ENCODE measurements at places on chromosomes 12 and 14.

DNA sequence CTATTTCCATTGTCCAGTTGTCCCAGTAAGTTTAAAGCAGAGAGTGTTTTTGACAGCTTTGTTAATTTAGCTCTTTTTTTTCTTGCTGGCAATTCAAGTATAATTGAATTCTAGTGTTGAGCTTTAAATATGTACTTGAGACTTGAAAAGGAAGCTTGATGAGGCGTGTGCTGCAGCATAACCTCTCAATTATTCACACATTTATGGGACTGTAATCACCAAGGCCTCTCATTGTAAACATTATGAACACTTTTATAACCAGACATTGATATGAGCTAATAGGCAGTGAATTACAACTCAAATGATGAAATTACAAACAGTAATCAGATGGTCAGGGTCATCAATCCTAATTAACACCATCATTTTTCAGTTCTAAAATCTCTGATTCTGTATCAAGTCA, 378.0 kb upstream of the DDHD1 start:
- DNase-seq = no peak

DNA sequence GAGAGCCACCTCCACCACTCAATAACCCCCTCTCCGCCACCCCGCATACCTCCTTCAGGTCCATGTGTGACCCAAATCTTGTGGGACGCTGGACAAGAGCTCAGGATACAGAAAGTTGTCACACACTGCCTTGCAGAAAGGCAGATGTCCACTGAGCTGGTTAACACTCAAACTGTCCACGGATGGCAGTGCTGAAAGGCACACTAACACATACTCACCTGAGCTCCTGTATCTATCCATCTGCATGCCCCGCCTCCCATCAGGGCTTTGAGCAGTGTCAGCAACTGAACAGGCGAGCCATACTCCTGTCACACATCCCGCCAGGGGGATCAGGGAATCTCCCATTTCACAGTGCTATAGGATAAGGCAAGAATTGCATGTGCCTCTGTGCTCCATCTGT, 642.0 kb downstream of the GALC start:
- DNase-seq = no peak

GRCh38 chr12:91239481-91239880, 56.9 kb upstream of the DCN start:
- DNase-seq = no peak

- no peak for DNase-seq
Observed at GRCh38 chr12:46788072-46788887, 37.5 kb downstream of the SLC38A4 start.

DNA sequence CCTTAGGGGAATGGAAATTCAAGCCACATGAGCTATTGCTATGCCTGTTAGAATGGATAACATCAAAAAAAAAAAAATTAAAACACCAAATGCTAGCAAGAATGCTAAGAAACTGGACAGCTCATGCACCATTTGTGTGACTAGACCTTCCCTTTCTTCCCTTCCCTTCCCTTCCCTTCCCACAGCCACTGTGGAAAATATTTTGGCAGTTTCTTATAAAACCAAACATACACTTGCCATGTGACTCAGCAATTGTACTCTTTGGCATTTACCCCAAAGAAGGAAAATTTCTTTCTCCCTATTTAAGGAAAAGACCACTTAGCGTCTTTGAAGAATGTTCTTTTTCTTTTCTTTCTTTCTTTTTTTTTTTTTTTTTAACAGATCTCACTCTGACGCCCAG, 49.1 kb upstream of the FKBP4 start:
- DNase-seq = no peak

DNA sequence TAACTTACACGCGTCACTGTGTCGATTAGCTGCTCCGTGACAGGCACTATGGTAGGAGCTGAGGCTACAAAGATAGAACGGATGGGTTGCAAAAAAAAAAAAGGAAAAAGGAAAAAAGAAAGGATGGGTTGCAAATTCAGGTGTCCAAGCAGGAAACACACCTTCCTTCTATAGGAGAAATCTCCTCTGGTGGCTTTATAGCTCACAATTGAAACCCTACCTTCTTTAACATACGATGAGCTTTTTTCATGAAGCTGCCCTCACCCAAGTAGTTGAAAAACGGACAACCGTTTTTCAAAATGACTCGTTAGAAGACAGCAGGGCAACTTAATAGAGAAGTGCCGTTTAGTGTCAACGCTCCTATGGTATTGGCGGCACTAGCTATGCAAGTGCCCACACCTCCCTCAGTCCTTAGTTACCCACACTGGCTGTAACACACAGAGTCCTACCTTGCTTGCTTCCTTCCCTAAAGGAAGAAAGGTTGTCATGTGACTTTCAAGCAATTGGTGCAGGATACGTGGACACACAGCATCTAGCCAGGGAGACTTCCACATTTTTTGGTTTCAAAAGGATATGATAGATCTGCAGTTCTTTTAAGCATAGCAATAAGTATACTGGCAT, 682 bp upstream of the TRIP11 start:
- no peak for DNase-seq

DNA sequence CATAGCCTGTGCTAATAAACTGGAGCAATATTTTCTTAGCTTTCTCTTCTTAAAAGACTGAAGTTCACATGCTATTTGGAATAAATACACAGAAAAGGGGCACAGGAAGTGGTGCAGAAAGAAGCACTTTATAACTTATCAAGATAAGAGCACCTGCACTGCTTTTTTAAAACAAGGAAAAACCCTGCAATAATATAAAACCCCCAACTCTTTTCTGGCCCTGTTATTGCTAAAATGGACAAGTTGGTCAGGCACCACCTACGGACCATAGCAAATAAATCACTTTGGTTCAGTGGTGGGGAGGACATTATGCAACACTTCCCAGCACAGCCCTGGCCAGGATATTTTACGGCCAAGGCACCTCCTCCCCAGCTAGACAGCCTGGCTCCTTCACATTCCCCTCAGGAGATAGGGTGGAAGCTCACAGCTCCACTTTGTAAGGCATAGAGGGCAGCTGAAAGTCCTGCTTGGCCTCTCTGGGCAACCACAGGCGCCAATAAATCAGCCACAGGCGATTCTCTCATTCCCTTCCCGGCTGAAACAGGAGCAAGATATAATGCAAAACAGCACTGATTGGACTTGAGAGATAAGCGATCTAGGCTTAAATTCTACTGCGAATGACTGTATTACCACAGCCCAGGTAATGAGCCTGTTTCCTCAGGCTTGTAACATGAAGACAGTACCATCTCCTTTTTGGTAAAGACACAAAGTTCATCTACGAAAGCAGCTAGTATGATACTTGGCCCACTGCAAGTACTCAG, 2.0 kb downstream of the ZBTB25 start:
- DNase-seq = no peak

- no peak for DNase-seq
Observed at GRCh38 chr12:130161261-130162243, 712 bp upstream of the FZD10 start.

GRCh38 chr12:56687223-56688128, 608 bp downstream of the PTGES3 start:
- peak; percentile 19 for DNase-seq

- no peak for DNase-seq
Observed at GRCh38 chr12:66587912-66588311, 91.0 kb downstream of the GRIP1 start.

DNA sequence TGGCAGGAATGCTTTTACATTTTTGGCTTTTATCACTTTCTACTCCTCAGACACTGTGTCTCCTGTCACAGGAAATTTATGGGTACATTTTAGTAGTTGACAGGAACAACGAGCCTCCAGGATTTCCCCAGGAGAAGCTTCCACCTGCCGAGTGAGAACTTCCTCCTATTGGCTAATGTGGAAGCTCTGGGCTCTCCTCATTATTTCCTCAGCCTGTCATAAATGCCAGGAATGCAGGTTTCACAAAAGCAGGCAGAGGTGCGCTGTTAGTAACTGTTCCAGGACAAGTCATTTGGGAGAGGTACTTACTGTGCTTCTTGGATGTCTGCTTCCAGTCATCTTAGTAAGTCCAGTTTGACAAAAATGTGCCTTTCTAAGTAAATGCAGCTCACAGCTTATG, 19.1 kb upstream of the DCP1B start:
- no peak for DNase-seq

- no peak for DNase-seq
Observed at GRCh38 chr12:21301-22189, 45.0 kb upstream of the IQSEC3 start.

- DNase-seq = no peak
Observed at GRCh38 chr14:81473456-81474147, 60.1 kb downstream of the SEL1L start.

GRCh38 chr14:74821267-74821915, 54.6 kb downstream of the PROX2 start:
- no peak for DNase-seq

DNA sequence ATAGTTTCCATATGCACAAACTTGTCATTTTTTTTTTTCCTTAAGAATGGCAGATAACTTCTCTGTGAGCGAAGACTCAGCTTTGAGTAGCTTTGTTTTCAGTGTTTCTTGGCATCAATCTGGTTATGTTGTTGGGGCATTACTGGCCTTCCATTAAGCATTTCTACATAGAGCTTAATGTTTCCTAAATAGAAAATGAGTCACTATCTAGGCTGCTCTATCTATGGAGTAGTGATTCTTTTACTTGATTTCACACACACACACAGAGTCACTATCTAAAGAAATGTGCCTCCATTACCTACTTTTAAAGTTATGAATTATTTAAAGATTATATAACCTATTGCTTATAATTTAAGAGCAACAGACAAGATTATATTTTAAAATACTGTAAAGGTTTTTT, 53.9 kb downstream of the TMEM260 start:
- no peak for DNase-seq

- no peak for DNase-seq
Observed at GRCh38 chr12:119671070-119671469, 3.1 kb downstream of the PRKAB1 start.

- no peak for DNase-seq
Observed at GRCh38 chr14:48726080-48726642, 860.0 kb downstream of the RPS29 start.

- DNase-seq = no peak
Observed at GRCh38 chr14:72444701-72445100, 449.2 kb downstream of the DPF3 start.

GRCh38 chr12:52227606-52228166, 5.4 kb upstream of the KRT7 start:
- no peak for DNase-seq

DNA sequence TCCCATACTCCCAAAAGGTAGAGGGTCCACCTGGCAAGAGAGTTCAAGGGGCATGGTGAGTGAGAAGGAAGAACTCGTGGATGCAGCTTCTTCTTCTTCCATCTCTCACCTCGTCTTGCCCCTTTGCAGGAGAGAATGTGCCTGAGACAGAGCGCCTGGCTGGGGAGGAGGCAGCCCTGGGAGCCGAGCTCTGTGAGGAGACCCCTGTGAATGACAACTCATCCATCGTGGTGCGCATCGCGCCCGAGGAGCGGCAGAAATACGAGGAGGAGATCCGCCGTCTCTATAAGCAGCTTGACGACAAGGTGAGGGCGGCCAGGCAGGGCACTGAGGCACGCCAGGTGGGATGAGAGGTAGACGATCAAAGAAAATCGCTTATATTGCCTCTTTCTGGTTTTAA, 20.0 kb downstream of the KIF5A start:
- DNase-seq = no peak

GRCh38 chr12:112936264-112936663, 2.0 kb upstream of the OAS3 start:
- DNase-seq = no peak

GRCh38 chr12:49954863-49955830, 4.6 kb downstream of the AQP2 start:
- no peak for DNase-seq
